SJCRH30 (cell line): ENCODE measurements at places on chromosomes 12 and 14. TPM values are rescaled to one million over a fixed set of nuclear protein-coding genes. Genes with fewer than 3 reads are reported as not detected.

TTC9 gene
- 6.4 and 6.5 TPM in 2 replicates for total RNA-seq

CYP46A1 gene
- total RNA-seq: 0.08 and 0.10 TPM in 2 replicates

ERBB3 gene
- 38.0 and 38.8 TPM in 2 replicates for total RNA-seq

MLH3 gene
- total RNA-seq: 6.9 and 9.3 TPM in 2 replicates

ZNF641 gene
- total RNA-seq: 11.2 and 15.5 TPM in 2 replicates

HOTAIR gene
- total RNA-seq: 1.0 and 1.5 TPM in 2 replicates

GPR84 gene
- not detected in 2 replicates for total RNA-seq

E2F7 gene
- 31.4 and 32.7 TPM in 2 replicates for total RNA-seq

- H3K27me3 ChIP-seq: no peaks in the 10 kb centered on the region
- H3K4me1 ChIP-seq: no peaks in the 10 kb centered on the region
- DNase-seq: no peak
- no peaks in the 10 kb centered on the region for H3K36me3 ChIP-seq
These were observed 21.7 kb downstream of the NUBPL start for GRCh38 chr14:31582836-31583452.

DNA sequence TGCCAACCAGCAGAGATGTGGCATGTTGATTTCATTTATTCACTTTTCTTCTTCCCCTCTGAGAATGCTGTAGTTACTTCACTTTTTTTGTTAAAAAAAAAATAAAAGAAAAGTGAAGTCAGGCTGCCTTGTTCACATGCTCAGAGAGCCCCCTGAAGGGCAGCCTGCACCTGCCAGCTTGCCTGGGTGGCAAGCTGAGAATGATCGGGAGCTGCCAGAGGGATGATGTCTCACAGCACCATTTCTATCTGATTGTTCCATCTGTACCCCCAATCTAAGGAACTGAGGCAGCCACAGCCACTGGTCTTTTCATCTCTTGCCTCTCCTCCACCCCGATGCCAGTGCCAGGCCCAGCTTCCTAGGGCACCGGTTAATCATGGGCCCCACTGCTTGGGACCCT, 118.2 kb downstream of the TSPAN9 start:
- no peak overlapping the region for H3K27ac ChIP-seq
- no peaks in the 10 kb centered on the region for H3K27me3 ChIP-seq
- H3K36me3 ChIP-seq: no peaks in the 10 kb centered on the region
- 0 out of 2 replicates have a peak, but pooled peaks cover 4% of the 10 kb centered on the region for H3K4me1 ChIP-seq

GRCh38 chr12:50221228-50222008, 54.2 kb upstream of the CERS5 start:
- H3K4me1 ChIP-seq: peaks cover 13% of the 10 kb centered on the region
- peak overlapping the region; percentile 50; the same call in 1 of the 2 replicates for H3K27ac ChIP-seq
- H3K36me3 ChIP-seq: peaks cover 2% of the 10 kb centered on the region; the same call in 1 of the 2 replicates
- H3K4me3 ChIP-seq: peak overlapping the region; percentile 59
- peak; percentile 51 for DNase-seq

DNA sequence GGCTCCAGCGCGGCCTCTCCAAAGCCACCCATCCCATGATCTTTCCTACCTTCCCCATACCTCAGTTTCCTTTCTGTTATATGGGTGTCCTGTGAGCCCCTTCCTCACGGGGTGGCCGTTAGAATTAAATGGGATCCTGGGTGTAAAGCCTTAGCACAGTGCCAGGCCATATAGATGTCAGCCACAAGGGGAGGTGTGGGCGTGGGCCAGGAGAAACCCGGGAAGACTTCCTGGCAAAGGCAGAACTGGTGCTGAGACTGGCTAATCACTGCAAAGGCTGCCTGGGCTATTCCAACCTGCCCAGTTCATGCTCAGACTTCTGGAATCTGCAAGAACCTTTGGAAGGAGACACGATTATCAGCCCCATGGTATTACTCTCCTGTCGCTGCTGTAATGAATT, 11.0 kb upstream of the NCOR2 start:
- H3K36me3 ChIP-seq: no peaks in the 10 kb centered on the region
- no peaks in the 10 kb centered on the region for H3K27me3 ChIP-seq

GRCh38 chr12:12881151-12881909, 10.0 kb upstream of the GPRC5A start:
- H3K4me3 ChIP-seq: no peak overlapping the region
- DNase-seq: no peak
- H3K27ac ChIP-seq: no peak overlapping the region
- no peaks in the 10 kb centered on the region for H3K36me3 ChIP-seq

- H3K4me3 ChIP-seq: no peak overlapping the region
- H3K27ac ChIP-seq: no peak overlapping the region
These were observed 45.6 kb upstream of the SMCO2 start for GRCh38 chr12:27400856-27401354.

DNA sequence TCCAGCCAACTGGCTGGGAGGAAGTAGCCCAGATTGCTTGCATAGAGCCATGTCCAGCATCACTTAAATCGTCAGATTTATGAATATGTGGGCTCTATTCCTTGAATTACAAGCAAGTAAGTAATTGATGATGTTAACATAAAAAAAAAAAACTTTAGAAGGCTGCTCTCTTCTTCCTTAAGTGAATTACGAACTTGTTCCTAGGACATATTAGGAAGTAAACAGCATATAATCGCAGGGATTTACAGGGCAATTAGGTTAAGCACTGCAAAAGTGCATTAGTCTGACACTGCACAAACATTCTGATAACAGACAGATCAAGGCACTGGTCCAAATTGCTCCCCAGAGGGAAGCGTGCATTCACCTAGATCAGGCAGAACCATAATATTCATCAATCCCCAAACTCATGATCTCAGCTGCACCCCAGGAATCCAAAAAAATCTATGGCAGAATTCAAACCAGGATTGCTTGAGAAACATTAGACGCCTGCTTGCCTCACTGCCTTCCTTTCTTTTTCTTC, 293.2 kb downstream of the TMEM132D start:
- H3K27ac ChIP-seq: peak overlapping the region; percentile 10; the same call in 1 of the 2 replicates
- H3K36me3 ChIP-seq: no peaks in the 10 kb centered on the region
- peaks cover 49% of the 10 kb centered on the region for H3K4me1 ChIP-seq
- no peaks in the 10 kb centered on the region for H3K27me3 ChIP-seq

GRCh38 chr14:59570122-59570521, 6.5 kb downstream of the CCDC175 start:
- no peaks in the 10 kb centered on the region for H3K27me3 ChIP-seq
- H3K4me3 ChIP-seq: no peak overlapping the region
- H3K27ac ChIP-seq: no peak overlapping the region
- H3K36me3 ChIP-seq: no peaks in the 10 kb centered on the region
- H3K4me1 ChIP-seq: no peaks in the 10 kb centered on the region

- H3K27ac ChIP-seq: no peak overlapping the region
- H3K36me3 ChIP-seq: no peaks in the 10 kb centered on the region
- H3K27me3 ChIP-seq: no peaks in the 10 kb centered on the region
- no peak overlapping the region for H3K4me3 ChIP-seq
- DNase-seq: no peak
These were observed 47.6 kb upstream of the ZFP36L1 start for GRCh38 chr14:68840454-68840853.

DNA sequence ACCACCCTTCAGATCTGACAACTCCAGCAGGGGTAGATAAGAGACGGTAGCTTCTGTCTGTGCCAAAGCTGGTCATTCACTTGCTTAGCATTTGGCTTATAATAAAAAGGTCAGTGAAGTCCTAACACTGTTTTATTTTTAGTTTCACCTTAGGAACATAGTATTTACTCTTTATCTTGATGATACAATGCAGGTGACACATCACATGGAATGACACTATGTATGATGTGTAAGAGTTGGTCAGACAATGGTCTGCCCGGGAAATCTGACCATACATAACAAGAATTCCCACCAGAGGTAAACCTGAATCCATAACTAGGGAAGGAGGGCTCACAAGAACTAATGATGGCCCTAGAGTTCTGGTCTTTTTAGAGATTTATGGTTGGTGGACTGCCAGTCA, 66.6 kb downstream of the IFNG start:
- no peak overlapping the region for H3K4me3 ChIP-seq
- no peak for DNase-seq
- H3K4me1 ChIP-seq: peaks cover 13% of the 10 kb centered on the region

DNA sequence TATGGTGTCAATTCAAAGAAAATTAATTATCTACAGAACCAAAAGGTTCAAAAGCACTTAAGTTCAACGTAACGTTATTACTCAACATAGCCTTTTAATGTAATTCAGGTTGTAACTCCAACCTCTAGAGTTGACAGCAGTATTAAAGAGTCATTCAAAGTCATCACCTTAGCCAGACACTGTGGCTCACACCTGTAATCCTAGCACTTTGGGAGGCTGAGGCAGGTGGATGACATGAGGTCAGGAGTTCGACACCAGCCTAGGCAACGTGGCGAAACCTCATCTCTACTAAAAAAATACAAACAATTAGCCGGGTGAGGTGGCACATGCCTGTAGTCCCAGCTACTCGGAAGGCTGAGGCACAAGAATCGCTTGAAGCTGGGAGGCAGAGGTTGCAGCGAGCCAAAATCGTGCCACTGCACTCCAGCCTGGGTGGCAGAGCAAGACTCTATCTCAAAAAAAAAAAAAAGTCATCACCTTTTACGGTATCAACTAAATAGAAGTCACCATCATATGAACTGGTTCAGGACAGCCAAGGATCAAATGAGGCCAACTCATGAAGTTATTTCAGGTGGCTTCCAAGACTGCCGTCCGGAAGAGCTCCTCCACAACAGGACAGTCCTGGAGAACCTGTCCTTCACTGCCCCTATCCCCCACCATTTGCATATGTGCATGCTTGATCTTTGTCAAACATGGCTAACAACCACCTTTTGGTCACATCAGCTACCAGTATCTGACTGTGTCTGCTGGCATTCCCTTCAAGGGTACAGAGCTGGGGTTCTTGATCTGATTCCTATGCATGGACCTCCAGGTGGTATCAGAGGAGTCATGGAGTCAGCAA, 4.2 kb downstream of the PPTC7 start:
- H3K27me3 ChIP-seq: no peaks in the 10 kb centered on the region
- DNase-seq: no peak
- H3K36me3 ChIP-seq: 0 out of 2 replicates have a peak, but pooled peaks cover 3% of the 10 kb centered on the region
- H3K27ac ChIP-seq: no peak overlapping the region
- no peak overlapping the region for H3K4me3 ChIP-seq

- H3K4me1 ChIP-seq: no peaks in the 10 kb centered on the region
- H3K4me3 ChIP-seq: no peak overlapping the region
- H3K27ac ChIP-seq: no peak overlapping the region
- no peaks in the 10 kb centered on the region for H3K36me3 ChIP-seq
- no peak for DNase-seq
These were observed 17.5 kb downstream of the CAMKK2 start for GRCh38 chr12:121279071-121279375.

GRCh38 chr12:88546853-88547252, 33.4 kb downstream of the KITLG start:
- DNase-seq: no peak
- no peak overlapping the region for H3K27ac ChIP-seq
- H3K27me3 ChIP-seq: no peaks in the 10 kb centered on the region
- peaks cover 2% of the 10 kb centered on the region for H3K36me3 ChIP-seq
- no peak overlapping the region for H3K4me3 ChIP-seq

DNA sequence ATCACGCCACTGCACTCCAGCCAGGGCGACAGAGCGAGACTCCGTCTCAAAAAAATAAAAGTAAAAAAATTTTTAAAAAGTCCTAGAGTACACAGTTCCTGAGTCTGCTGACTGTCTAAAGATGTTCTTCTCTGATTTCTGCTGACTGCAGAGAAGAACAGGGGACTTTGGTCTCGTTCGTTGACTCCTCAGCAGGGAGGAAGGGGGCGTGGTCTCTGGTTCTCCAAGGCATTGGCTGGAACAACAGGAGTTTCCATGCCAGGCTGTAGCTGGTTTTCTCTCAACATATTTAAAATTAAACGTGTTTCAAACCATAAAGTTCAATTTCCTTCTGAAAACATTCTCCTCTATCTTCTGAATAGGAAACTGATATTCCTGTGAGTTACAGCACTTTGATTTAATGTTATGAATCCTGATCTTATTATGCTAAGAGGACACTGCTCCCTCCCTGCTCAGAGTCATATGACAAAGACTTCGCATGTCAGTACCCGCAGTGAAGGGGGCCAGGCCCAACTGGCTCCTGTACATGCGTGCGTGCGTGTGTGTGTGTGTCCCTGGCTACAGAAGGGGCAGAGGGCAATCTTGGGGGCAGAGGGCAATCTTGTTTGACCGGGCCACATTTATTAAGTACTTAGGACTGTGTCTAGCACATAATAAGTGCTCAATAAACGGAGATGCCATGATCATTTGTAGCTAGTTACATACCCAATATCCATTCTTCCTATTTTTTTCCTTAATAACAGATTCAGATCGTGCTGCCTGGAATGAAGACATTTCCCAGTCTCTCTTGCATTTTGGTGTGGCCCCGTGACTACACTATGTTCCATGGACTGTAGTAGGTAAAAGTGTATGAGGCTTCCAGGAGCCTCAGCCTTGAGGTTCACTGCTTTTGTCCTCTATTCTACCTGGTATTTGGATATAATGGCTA, 16.5 kb upstream of the HNF1A start:
- no peaks in the 10 kb centered on the region for H3K4me1 ChIP-seq
- no peak overlapping the region for H3K27ac ChIP-seq
- H3K4me3 ChIP-seq: no peak overlapping the region
- no peak for DNase-seq
- no peaks in the 10 kb centered on the region for H3K36me3 ChIP-seq

DNA sequence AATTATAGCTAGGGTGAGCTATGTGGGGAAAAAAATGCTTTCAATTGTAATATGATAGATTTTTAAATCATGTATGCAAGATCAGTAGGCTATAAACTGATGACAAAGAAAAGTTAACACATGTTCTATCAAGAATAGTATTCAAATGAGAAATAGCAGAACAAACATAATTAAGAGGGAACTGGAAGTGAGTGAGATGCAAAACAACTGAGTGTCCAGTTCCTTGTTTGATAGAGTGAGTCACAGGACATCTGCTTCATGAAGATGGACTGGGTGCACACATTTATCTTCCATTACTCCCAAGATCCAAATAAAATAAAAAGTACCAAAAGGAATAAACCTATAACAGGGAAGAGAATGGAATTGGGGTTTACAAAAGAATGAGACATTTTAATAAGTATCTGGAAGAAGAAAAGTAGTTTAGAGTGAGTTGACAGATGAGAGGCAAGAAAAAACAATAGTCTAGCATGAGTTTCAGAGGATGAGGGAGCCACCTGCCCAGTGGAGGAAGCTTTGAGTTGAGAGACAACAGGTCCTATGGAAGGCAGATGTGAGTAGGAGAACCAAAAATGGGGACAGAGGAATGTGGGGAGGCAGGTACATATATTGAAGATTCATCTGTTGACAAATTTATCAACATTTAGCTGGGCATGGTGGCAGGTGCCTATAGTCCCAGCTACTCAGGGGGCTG, 178.1 kb upstream of the ARHGAP5 start:
- DNase-seq: no peak
- no peaks in the 10 kb centered on the region for H3K27me3 ChIP-seq
- H3K4me3 ChIP-seq: no peak overlapping the region
- H3K4me1 ChIP-seq: no peaks in the 10 kb centered on the region

DNA sequence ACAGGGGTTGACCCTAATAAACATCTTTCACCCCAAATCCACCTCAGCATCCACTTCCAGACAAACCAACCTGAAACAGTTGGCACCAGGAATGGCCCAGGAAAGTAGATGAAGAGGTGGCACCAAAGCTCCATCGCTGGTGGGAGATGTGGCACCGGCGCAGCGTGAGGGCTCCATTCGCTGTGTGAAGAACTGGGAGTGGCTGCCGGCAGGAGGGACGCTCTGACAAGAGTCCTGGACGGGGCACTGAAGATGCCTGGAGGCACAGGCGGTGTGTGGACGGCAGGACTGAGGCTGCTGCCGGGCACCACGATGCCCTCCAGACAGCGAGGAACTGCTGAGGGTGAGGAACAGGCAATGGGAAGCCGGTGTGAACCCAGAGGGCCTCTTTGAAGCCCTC, 29.3 kb downstream of the DIO3 start:
- no peak overlapping the region for H3K4me3 ChIP-seq
- no peaks in the 10 kb centered on the region for H3K4me1 ChIP-seq
- no peaks in the 10 kb centered on the region for H3K27me3 ChIP-seq
